ENCODE measurements at places on chromosomes 4 and X.
A peak's percentile ranks its signal among the peaks of the same experiment; 100 is the strongest.

DNA sequence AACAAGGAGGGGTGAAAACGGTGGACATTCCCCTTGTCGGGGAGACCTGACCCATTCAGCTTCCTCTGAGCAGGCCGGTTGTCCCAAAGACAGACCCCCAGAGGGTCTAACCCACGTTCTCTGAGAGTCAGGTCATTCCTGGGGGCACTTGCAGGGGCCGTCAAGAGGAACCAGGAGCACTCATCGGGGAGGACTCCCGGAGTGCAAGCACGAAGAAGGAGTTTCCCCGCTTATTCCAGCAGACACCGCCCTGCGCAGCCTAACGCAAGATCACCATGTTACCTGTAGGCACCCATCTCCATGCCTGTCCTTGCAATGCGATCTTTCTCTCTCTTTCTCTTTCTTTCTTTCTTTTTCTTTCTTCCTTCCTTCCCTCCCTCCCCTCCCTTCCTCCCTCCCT lies 154.2 kb downstream of the SHOX start:
- no peak for DNase-seq

DNA sequence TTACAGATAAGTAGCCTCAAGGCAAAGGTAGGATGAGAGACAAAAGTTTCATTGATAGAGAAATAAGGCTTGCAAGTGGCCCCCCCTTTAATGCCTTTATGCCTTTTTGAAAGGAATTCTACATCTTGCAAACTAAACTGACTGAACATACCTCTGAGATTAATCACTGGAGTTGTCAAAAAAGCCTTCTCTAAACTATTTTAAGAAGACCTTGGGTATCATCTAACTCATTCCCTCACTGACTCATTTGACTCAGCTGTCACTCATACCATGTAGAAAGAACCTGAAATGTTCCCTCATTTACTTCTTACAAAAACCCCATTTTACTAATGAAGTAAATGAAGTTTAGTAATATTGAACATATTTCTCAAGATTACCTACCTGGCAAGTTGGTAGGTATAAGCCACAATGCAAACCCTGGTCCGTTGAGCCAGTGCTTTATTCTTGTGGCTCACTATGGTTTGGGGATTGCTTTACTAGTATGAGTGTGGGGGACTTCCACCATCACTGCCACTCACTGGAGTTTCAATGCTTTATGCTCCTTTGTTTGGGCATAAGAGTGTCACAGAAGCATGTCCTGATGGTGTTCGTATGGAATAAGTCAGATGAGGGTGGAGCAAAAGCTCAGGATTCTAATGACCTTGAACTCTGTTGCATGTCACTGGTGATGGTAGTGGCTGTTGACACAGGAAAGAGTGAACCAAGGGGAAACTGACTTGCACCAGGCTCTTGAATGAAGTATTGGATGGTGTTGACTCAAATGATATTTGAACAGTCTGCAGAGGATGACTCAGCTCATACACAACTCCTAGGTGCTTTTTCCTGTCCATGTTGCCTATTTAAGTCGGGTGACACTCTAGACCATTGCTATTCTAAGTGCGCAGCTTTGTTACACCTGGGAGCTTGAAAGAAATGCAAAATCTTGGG lies 305.5 kb upstream of the EMCN start:
- peak; percentile 30 for DNase-seq

DNA sequence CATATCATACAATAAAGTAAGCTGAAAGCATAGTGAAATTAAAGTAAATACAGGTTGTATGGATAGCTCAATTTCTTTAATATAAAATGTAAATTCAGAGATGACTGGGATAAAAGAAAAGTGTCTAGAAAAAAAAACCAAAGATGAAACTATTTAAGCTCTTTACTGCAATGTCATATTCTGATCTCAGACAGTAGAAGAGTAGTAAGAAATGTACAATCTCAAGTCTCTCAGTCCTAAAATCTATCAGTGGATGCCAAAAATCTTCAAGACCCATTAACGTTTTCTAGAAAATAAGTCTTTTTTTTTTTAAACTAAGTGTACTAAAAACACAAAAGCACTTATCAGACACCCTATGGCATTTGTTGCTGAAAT lies 13.8 kb downstream of the MGARP start:
- no peak for DNase-seq

- DNase-seq, result peak; percentile 96
These were observed 41.1 kb upstream of the PPARGC1A start for GRCh38 chr4:23930750-23931488.

GRCh38 chrX:10395179-10395578 lies 225.2 kb downstream of the MID1 start:
- no peak for DNase-seq

DNA sequence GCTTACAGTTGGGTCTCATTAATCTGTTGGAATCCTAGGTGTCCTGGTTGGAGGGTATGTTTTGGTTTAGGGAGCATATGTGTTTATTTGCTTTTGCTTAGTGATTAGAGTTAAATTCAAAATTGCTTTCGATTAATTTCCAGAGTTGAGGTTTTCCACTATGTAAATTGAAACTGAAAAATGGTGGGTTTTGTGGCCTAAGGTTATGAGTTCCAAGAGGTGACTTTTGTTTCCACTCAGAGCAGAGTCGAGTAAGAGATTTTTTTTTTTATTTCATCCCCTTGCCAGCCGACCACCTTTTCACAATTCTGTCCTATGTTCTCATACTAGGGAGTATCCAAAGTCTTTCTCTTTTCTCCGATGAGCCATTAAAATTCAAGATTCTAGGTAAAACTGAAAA lies 66.9 kb downstream of the GRIA2 start:
- no peak for DNase-seq

DNA sequence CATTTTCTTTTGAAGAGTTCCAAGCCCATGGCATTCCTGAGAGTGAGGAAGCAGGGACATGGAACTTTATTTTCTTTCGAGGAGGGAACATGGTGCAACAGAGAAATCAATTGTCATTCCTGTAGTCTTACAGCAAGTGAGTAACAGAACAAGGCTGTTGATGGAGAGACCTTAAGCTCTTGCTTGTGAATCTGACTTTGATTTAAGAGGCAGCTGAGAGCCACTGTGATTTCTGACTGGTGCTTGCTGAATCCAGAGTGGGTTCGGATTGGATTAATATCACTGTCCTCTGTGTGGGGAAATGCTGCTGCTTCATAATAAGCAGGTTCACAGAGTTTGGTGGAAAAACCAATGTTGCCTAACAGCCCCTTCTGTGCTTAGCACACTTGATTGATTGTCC lies 4.7 kb upstream of the ATP1B4 start:
- DNase-seq, result no peak

- no peak for DNase-seq
These were observed 41.7 kb downstream of the BCORL1 start for GRCh38 chrX:130024127-130024526.

GRCh38 chr4:107755841-107756356 lies 35.9 kb upstream of the PAPSS1 start:
- DNase-seq, result no peak

DNA sequence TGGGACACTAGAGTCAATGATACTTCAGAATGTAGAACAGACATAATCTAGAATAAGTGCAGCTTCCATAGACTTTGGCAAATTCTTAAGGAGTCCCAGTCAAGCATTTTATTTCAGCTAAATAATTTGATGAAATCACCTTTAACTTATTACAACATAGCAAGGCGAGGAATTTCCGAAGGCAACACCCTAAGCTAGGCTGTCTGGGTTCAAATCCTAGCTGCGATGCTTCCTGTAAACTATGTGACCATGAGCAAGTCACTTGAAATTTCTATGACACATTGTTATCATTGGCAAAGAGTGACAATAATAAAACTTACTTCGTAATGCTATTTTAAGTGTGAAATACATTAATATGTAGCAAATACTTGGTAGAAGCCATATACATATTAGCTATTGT lies 679.1 kb downstream of the DMD start:
- DNase-seq, result no peak

- no peak for DNase-seq
These were observed 5.7 kb downstream of the P2RY8 start for GRCh38 chrX:1531096-1531890.

GRCh38 chr4:22458098-22458497 lies 57.8 kb downstream of the ADGRA3 start:
- DNase-seq, result no peak

GRCh38 chr4:93730760-93731159 lies 97.8 kb upstream of the ATOH1 start:
- DNase-seq, result no peak

GRCh38 chr4:152009031-152009670 lies 248.3 kb upstream of the GATB start:
- DNase-seq, result peak; percentile 11

DNA sequence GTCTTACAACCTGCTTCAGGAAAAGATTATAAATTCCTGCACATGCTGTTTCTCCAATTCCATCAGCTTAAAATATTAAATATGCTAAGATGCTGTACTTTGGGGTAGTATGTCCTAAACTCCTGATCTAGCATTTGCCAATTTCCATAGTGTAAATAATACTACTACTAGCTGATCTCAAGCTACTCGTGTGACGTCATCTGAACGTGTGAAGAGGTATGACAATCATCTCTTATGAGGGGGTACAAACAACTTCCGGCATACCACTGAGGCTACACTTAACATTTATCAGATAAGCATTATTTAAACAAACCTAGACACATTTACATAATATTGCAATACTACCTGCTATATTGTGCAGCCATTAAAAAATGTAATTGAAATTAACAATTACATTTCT lies 52.4 kb upstream of the APELA start:
- no peak for DNase-seq

- no peak for DNase-seq
These were observed 79.4 kb upstream of the TTC29 start for GRCh38 chr4:147025042-147025441.

GRCh38 chr4:6848717-6849305 lies 60.8 kb upstream of the TBC1D14 start:
- DNase-seq, result no peak

DNA sequence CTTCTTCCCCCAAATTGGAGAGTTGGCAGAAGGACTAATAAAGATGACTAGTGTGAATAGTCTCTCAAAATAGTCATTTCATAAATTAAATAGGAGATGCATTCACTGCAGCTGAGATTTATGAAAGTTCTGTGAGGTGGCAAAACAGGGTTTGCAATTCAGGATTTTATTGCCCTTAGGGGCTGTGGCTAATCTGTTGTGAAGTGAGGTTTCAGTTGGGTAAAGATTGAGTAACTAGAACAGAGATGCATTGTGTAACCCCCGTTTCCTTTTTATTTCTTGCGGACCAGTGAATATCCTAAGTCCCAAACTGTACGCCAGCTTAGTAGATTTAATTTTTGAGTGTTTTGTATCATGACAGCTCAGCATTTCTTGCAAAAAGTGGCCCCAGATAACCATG lies 16.2 kb upstream of the SCRG1 start:
- DNase-seq, result no peak

DNA sequence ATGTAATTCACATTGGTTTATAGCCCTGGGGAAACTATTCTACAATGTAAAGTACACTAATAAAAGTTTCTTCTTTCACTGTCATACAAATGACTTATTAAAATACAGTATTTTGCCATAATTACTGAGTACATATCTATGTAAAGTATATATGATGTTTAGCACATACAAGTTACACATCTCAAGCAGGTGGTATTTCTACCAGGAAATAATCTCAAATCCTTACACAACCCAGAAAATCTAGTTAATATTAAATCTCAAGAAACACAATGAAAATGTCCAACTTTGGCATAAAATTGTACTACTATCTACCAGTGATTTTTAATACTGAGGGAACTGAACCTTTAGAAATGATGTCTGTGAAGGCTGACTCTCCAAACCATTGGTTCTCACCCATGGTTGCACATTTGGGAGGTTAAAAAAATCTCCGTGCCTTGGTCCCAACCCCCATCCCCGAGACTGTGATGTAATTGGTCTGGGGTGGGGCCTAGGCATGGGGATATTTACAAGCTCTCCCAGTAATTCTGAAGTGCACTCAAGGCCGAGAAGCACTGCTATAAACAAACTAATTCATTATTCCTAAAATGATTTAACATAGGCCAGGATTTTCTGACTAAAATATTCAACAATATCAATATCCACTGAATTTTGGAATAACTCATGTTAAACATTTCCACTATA lies 27.6 kb downstream of the MAP3K15 start:
- DNase-seq, result no peak

- DNase-seq, result no peak
These were observed 10.1 kb downstream of the WDR1 start for GRCh38 chr4:10106421-10107039.

DNA sequence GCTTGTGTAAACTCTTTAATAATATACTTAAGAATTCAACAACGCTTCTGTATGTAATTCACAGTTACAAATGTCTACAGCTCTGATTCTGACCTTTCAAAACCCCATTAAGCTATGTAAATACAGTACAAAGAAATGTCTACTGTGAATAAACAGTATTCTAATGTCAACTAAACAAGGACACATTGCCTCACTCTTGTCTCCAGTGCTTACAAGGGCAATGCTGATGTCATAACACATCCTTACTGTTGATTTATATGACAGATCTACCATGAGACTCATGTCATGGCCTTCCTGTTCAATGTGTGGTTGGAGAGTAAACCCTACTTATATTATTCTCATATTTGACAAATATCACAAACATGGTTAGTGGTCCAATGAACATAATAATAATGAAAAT lies 256.1 kb upstream of the ADGRL3 start:
- DNase-seq, result no peak

- no peak for DNase-seq
These were observed 50.1 kb downstream of the RASGEF1B start for GRCh38 chr4:81421346-81422218.

DNA sequence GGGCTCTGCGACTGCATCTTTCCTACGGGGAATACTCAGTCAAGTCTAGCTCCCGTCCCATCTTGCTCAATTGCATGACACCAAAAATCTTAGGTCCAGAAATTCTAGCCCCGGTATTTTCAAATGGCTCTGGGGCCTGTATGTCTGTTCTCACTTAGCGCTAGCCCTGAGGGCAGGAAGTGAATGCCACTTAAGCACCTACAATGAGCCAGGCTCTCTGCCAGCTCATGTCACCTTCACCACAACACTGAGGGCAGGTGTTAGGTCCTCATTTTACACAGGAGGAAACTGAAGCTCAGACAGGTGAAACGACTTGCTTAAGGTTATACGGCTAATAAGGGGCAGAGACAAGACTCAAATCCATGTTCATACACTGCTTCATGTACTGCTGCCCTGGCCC lies 282.8 kb downstream of the PPP1R2C start:
- no peak for DNase-seq

- DNase-seq, result no peak
These were observed 280.8 kb upstream of the ZCCHC13 start for GRCh38 chrX:74023203-74023602.

- no peak for DNase-seq
These were observed 83.3 kb downstream of the DDIT4L start for GRCh38 chr4:100106982-100107381.

- DNase-seq, result no peak
These were observed 897.3 kb upstream of the TENM3 start for GRCh38 chr4:181345931-181346330.

DNA sequence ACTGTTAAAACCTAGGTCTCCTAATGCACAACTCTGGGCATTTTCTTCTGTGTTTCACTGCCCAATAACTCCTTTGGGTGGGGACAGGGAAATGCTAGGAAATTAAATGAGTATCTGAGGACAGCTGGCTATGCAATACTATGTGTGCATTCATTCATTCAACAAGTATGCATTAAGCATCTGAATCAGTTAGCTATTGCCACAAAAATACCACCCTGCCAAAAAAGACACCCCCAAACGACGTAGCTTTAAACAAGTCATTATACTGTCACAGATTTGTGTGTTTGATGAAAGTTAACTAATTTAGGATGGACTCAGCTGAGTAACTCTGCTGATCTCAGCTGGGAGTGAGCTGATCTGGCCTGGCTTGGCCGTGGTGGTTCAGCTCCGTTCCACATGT lies 29.8 kb upstream of the PTCHD1 start:
- no peak for DNase-seq
